Right lung (tissue), 10 donors: ENCODE measurements at places on chromosomes 4 and X. TPM values are rescaled to one million over a fixed set of nuclear protein-coding genes. Genes with fewer than 3 reads are reported as not detected.

- no peak for DNase-seq
Observed at GRCh38 chr4:24368801-24369200, 215.6 kb downstream of the DHX15 start.

The CORIN gene
- 3.4 TPM for polyA plus RNA-seq

The RBMXL3 gene
- not detected for polyA plus RNA-seq

DNA sequence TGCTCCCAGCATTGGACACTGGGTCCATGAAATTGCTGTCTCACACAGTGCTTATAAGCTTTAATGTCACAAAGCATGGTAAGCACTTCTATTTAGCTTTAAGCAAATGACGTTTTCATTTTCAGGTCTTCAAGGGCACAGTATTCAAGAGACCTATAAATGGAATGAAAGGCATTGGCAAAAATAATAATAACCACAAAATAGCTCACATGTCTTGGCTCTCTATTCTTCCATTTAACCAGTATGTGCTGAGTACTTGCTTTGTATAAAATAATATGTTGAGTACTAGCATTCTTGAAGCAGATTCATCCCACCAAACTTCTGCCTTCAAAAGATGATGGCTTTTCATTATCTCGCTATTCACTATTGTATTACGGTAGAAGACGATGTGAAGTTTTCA, 203.0 kb downstream of the ADAMTS3 start:
- DNase-seq = no peak

The CLDN34 gene
- polyA plus RNA-seq = 0.26 TPM

DNA sequence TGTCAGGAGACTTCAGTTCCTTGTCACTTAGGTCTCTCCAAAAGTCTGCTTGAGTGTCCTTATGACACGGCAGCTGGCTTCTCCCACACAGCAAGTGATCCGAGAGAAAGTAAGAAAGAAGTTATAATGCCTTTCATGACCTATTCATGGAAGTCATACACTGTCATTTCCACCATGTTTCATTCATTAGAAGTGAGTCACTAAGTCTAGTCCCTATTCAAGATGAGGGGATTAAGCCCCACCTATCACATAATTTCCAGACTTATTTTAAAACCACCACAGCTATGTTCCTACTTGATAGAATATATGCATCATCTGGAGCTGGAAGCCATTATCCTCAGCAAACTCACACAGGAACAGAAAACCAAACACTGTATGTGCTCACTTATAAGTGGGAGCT, 25.2 kb upstream of the COL25A1 start:
- no peak for DNase-seq

- DNase-seq = no peak
Observed at GRCh38 chrX:9651737-9652136, 113.9 kb downstream of the GPR143 start.

DNA sequence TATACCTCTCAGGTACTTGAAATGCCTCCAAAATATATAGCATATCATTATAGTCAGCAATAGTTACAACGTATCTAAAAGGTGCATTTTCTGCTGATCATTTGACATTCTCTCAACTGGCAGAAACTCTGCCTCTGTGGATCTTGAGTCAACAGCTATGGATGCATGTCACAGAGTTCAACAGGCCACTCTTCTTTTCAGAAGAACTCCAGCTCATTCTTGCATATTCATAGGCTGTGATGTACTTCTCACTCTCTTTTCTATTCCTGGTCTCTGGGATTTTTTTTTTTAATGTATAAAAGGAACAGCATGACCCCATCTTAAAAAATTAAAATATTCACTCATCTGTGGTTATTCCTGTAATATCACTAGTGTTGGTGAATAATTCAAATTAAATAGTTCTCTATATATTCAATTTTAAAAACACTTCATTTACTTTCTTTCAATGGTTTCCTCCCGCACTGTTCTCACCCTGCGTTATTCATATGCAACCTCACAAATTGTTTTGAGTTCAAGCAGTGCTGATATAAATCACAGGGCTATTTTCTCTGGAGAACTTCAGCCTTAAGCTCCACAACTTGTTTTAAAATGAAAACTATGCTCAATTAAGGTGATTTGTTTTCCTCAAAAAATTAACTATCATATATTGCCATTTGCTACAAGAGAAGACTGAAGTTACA, 1111.2 kb upstream of the ADGRL3 start:
- DNase-seq = no peak

GRCh38 chr4:122003335-122003734, 51.5 kb upstream of the TRPC3 start:
- no peak for DNase-seq

DNA sequence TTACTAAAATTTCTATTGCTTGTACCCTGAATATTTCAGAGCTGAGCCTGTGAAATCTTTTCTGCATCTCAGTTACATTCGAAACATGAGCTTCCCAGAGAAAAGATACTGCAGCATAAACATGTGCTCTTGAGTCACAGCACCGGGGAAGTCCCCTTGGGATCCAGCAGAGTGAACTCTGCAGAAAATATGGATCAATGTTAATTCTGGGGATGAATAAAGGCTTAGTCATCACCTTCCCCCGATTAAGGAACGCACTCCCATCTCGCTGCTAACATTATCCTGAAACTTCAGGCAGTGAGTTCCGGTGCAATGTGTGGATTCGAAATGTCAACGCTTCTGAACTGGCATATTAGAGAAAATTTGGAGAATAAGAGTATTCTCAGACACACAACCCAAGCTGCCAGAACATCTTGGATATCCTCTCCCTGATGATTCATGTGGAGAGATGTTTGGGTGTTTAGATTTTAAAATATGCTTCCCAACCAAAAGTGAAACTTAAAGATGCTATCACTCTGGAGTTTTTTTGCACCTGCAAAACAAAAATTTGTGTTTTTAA, 90.8 kb downstream of the IRF2 start:
- DNase-seq = no peak

- no peak for DNase-seq
Observed at GRCh38 chr4:113007151-113007550, 42.3 kb upstream of the ANK2 start.

GRCh38 chr4:86448871-86449270, 89.0 kb upstream of the MAPK10 start:
- no peak for DNase-seq

- no peak for DNase-seq
Observed at GRCh38 chr4:167117273-167117672, 117.0 kb downstream of the SPOCK3 start.

DNA sequence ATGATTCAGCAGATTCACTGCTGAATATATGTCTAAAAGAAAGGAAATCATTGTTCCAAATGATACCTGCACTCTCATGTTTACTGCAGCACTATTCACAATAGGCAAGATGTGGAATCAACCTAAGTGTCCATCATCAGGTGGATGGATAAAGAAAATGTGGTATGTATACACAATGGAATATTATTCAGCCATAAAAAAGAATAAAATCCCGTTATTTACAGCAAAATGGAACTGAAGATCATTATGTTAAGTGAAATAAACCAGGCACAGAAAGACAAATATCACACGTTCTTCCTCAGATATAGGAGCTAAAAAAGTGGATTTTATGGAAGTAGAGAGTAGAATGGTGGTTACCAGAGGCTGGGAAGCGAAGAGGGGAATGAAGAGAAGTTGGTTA, 130.4 kb downstream of the STIM2 start:
- DNase-seq = no peak

- no peak for DNase-seq
Observed at GRCh38 chrX:138858438-138858837, 146.9 kb upstream of the FGF13 start.

DNA sequence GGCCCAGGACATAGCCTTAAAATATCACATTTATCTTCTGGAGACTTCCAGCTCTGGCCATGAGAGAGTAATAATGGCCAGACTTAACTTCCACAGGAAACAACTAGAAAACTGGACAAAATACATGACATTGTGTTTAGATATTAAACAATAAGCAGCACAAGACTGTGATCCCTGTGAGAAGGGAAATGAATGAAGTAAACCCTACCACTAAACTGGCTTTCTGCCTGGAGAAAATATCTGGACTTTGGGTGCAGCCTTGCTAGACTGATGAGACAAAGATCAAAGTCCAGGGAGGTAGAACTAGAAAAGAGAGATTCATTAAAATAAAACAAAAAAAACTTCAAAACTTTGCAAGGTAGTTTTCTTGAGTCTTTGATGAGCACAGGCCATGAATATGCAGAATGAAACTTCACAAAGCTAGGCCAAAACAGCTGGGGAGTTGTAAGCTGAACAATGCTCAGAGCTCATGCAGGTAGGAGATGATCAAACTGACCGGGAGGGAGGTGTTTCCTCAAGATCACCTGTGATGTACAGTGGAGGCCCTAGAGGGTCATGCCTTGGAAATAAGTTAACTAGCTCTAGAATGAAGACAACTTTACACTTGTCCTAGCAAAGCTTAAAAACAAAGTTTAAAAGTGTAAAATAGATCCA, 147.0 kb upstream of the SH3RF1 start:
- DNase-seq = no peak

- DNase-seq = no peak
Observed at GRCh38 chrX:15301924-15302323, 13.5 kb downstream of the ASB11 start.

The RS1 gene
- 0.21 TPM for polyA plus RNA-seq
